ENCODE measurements at places on chromosomes 12 and 14. TPM values are rescaled to one million over a fixed set of nuclear protein-coding genes. Genes with fewer than 3 reads are reported as not detected.

- DNase-seq = no peak
Observed at GRCh38 chr14:35678403-35679028, 130.6 kb downstream of the RALGAPA1 start.

- no peak for DNase-seq
Observed at GRCh38 chr14:90853116-90853515, 36.9 kb upstream of the TTC7B start.

DNA sequence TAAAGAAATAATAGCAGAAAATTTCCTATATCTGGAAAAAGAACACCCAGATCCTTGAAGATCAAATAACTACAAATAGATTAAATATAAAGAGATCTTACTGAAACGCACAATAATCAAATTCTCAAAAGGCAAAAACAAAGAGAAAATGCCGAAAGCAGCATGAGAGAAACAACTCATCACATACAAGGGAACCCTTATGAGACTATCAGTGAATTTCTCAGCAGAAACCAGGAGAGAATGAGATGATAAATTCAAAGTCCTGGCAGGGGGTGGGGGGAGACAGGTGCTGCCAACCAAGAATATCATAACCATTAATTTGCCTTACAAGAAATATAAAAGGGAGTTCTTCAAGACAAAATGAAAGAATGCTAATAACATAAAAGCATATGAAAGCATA is 73.7 kb downstream of the CEP128 start:
- DNase-seq = no peak

Gene GLIPR1L2
- 1.7 TPM for total RNA-seq

GRCh38 chr14:24612196-24612595 is 2.7 kb upstream of the GZMH start:
- no peak for DNase-seq

All from left cardiac atrium (tissue), 4 donors.